ENCODE measurements at places on chromosomes 1 and 21.

DNA sequence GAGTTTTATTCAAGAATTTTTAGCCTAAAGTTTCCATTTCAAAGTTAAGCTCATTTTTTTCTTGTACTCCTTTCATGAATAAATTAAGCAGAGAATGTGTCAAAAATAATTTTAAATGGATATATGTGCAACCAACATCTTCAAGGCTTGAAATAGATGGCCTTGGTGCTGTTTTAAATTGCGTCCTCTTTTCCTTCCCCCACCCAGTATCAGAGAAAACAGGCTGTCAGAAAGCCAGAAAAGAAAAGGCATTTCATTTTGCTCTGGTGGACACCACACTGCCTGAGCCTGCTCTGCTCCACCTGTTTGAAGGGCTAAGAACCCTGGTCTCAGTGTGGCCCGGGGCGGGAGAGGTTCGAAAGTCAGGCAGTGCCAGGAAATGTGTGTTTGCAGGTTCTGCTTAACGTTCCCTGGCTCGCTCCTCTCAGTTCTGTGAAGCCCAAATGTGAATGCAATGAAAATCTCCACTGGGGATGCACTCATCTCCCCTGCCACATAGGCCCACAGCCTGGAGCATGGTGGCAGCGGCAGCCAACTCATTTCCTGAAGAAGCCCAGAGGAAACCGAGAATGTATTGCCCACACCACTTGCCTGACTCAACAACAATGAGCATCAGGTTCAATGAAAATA lies 134.4 kb downstream of the SDCCAG8 start:
- no peak for DNase-seq

DNA sequence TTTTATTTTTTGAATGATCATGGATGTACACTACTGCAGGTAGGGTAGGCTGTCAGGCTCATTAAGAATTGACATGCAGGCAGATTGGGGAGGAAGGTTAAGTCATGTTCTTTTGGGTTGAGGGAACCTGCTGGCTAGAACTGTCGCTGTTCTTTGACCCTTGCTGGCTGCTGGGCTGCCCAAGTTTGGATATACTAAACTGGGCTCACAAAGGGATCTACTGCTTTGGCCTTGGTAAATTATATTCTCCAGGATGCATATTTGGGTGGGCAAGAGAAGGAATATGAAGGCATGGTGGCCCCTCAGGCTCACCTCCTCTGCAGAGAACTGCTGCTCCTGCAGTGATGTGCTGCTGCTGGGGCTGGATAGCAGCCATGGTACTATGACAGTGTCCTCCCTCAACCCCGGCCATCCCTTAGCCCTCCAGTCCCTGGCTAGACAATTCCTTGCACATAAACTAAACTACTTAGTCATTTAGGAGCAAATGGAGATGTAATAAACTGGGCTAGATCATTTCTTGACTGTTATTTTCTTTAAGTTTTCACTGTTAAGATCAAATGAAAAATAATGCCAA lies 6.1 kb downstream of the ATP1A1 start:
- no peak for DNase-seq

DNA sequence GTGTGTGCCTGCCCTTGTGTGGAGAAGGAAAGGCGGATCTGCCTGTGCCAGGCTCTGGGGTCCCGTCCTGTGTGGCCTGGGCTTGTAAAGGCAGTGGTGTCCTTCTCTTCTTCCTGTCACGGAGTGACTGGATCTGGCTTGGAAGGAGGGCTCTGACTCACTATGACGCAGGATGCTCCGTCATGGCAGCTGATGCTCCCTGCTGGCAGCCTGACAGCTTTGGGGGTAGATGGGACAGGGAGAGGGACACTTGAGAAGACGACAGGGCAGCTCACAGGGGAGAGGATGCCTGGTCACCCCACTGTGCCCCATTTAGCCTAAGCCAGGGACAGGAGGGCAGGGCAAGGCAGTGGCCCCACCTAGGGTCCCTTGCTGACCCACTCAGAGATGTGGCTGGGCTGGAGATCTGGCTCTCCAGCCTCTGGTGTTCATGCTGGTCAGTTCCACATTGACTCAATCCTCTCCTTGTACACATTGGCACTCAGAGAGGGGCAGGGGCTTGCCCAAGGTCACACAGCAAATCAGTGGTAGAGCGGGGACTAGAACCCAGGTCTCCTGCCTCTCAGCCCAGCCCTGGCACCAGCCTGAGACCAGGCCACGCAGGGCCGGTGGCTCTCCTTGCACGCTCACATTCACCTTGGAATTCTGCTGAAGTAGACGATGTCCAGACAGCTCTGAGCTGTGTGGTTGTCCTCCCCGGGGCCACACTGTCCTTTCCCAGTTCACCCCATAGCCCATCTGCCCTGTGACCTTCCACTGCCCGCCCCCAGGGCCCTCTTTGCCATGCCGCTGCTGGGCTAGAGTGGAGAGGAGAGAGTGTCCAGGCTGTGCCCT lies 2.8 kb upstream of the FAM131C start:
- DNase-seq: no peak

DNA sequence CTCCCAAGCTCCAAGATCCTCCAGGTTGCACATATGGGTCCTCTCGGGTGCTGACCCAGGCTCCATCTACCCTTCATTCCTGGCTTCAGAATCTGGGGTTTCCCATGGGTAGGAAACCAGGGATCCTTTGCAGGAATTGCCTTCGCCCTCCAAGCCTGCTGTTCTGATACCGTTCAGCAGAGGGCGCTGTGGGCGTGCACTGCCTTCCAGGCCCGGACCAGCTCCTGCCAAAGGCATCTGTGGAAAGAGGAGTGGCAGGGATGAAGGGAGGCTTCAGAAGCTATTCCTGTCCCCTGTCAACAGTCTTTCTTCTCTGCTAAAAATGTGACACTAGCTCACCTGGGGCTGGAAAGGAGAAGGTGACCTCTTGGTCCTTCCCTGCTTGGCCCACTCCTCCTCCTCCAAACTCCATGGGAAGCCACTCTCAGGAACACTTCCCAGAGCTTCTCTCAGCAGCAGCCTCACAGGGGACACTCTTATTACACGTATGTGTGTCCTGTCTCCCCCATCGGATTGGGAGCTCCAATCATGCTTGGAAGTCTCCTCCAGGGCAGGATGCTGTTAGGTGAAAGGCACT lies 71.2 kb downstream of the VWA5B1 start:
- DNase-seq: peak; percentile 69

GRCh38 chr21:32806810-32807386 lies 35.3 kb upstream of the PAXBP1 start:
- DNase-seq: no peak
